H4 (cell line): ENCODE measurements at places on chromosomes 12 and 14. TPM values are rescaled to one million over a fixed set of nuclear protein-coding genes. Genes with fewer than 3 reads are reported as not detected.
A peak's percentile ranks its signal among the peaks of the same experiment; 100 is the strongest.

- no peak for DNase-seq
Measured at GRCh38 chr12:124835656-124836410, 27.8 kb downstream of the SCARB1 start.

DNA sequence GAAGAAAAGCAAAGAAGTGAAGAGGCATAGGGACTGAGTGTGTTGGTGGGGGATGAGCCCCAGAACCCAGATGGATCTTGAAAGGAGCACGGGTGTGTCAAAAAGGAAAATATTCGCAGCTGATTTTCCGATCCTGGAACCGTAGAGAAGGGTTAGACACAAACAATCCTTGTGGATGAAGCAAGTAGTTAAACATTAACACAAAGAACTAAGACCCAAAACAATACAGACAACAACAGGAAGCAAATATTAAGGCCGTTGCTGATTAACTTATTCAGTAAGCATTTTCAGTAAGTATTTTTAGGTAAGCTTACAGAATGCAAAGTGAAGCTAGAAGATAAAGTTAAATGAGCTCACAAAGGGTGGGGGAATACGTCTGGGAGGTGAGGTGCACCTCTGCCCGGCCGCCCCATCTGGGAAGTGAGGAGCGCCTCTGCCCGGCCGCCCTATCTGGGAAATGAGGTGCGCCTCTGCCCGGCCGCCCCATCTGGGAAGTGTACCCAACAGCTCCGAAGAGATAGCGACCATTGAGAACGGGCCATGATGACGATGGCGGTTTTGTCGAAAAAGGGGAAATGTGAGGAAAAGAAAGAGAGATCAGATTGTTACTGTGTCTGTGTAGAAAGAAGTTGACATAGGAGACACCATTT is 62.8 kb upstream of the PRB2 start:
- no peak for DNase-seq

GRCh38 chr12:10397296-10397695 is 7.5 kb upstream of the KLRK1 start:
- DNase-seq: no peak

DNA sequence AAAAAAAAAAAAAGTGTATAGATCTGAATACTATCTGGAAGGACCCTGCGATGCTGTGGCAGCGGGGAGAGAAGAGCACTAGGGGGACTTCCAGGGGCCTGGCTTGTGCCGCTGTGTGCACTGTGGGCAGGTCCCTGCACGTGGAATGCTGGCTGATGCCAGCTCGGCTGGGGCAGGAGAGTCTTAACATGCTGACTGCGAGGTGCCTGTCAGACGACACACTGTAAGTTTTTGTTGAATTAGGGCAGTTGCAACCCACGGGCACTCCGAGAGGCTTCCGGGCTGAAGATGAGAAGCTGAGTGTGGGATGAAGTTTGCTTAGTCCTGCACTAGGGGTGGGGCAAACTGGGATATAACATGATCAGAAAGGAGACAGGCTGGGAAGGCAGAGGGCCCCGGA is 10.7 kb downstream of the GLT1D1 start:
- no peak for DNase-seq

DNA sequence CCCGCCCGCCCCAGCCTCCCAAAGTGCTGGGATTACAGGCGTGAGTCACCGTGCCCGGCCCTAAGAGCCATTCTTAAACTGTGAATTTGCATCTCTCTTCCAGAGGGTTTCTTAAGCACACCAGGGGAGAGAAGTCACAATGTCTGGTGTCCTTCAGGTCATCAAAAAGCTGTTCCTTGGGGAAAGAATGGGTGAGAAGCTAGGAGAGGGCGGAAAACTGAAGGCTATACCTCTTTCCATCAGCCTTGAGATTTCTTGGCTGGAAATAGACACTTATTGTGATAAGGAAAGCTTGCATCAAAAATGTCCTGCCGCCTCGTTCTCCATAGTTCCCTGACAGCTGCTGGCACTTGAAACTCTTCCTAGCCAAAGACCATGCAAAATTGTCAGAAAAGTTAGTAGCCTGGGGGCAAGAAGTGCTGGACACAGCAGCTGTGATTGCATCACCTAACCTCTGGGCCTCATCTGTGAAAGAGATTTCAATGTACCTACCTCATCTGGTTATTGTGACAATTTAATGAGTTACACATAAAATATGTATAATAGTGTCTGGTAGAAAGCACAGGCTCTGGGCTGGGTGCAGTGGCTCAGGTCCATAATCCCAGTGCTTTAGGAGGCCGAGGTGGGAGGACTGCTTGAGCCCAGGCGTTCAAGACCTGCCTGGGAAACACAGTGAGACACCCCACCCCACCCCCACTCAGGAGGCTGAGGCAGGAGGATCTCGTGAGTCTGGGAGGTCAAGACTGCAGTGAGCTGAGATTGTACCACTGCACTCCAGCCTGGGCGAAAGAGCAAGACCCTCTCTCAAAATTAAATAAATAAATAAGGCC is 9.7 kb upstream of the UBC start:
- DNase-seq: peak; percentile 47

GRCh38 chr12:97301576-97301975 is 161.0 kb upstream of the RMST start:
- no peak for DNase-seq

GRCh38 chr12:48388938-48389337 is 38.2 kb upstream of the ZNF641 start:
- DNase-seq: no peak

- DNase-seq: no peak
Measured at GRCh38 chr14:53218161-53218560, 65.0 kb upstream of the DDHD1 start.

- no peak for DNase-seq
Measured at GRCh38 chr12:98948343-98948949, 303.4 kb downstream of the APAF1 start.

DNA sequence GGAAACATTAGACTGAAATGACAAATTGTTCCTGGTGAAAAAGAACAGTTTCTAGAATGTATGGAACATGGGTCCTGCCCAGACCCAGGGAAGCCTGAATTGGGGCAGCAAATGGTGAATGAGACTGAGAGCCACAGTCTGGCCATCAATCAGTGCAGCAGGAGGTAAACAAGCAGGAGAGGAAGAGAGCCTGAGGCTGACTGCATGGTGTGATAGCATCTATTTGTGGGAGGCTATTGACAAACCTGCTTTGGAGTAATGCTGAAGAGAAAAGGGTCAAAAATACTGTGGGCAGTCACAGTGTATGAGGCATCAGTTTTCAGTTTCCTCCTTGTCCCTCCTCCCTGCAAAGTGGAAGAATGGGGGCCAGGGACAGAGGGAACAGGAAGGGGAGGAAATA is 136.8 kb downstream of the ANKS1B start:
- no peak for DNase-seq

- no peak for DNase-seq
Measured at GRCh38 chr14:30138567-30138966, 210.9 kb upstream of the PRKD1 start.

DNA sequence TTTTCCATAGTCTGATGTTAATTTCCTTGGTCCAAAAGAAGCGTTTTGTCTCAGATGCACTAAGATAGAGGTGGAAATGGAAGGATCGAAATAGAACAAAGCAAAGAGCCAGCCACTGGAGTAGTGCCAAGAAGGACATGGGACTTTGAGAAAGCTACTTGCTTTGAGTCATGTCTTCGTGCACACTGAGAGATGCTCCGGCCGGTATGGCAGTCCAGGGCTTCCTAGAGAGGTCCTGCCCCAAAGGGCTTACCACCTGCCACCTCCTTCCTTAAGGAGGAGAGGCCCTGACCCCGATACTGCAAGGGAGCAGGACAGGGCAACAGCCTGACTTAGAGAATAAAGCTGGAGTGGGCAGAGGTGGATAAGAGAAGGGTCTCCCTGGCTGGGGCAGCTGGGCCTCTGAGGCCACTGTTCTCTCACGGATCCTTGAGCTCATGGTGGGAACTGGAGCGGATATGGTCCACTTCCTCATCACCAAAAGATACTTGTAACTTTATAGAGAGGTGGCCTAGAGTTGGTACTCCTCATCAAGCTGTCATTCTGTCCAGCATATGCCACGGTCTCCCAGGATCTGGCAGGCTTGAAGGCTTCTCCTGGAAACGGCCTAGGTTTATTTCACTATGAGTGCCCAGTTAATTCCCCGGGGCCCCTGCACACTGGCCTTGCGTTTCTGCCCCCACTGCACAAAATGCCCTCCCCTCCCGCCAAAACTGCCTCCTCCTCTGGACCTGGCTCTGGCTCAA is 57.4 kb downstream of the FOXN3 start:
- no peak for DNase-seq

GRCh38 chr12:96808587-96808986 is 98.5 kb upstream of the NEDD1 start:
- DNase-seq: no peak

DNA sequence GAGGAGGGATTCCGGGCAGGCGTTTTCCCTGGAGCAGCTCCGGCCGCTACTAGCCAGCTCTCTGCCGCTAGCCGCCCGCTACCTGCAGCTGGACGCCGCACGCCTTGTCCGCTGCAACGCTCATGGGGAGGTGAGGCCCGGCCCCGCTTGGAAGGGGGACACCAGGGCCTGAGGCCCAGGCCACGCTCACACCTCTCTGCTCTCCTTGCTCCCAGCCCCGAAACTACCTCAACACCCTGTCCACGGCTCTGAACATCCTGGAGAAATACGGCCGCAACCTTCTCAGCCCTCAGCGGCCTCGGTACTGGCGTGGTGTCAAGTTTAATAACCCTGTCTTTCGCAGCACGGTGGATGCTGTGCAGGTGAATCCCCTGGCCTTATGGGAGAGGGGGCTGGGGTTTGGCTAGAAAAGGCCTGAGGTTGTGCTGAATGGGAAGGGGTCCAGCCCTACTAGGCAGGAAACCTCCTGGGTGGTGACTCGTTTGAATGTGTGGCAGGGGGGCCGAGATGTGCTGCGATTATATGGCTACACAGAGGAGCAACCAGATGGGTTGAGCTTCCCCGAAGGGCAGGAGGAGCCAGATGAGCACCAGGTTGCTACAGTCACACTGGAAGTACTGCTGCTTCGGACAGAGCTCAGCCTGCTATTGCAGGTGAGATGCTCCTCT is 597 bp downstream of the RNF31 start:
- no peak for DNase-seq

DNA sequence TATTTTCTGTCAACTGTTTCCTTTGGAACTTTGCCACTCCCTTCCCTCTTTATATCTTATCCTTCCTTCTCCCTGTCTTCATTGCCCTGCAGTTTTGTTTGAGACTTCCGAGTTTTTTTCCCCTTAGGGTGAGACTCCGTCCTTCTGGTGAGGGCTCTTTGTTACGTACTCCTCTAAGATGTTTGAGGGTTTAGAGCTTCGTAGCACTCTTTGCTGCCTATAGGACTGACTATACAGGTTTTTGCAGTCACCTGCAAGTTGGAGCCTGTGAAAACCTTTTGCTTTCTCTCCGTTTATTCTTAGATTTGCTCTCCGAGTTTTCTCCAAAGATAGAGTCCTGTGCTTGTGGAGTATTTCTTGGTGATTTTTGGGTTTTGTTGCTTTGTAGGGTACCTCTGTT is 41.7 kb upstream of the MYRFL start:
- DNase-seq: no peak

- DNase-seq: no peak
Measured at GRCh38 chr14:77681196-77682157, 26.3 kb downstream of the ALKBH1 start.

GRCh38 chr12:98678946-98679610 is 34.0 kb downstream of the APAF1 start:
- DNase-seq: no peak

GRCh38 chr12:65814038-65814437 is 10.2 kb upstream of the HMGA2 start:
- no peak for DNase-seq

GRCh38 chr12:6312529-6313325 is 2.2 kb downstream of the PLEKHG6 start:
- DNase-seq: peak; percentile 68

DNA sequence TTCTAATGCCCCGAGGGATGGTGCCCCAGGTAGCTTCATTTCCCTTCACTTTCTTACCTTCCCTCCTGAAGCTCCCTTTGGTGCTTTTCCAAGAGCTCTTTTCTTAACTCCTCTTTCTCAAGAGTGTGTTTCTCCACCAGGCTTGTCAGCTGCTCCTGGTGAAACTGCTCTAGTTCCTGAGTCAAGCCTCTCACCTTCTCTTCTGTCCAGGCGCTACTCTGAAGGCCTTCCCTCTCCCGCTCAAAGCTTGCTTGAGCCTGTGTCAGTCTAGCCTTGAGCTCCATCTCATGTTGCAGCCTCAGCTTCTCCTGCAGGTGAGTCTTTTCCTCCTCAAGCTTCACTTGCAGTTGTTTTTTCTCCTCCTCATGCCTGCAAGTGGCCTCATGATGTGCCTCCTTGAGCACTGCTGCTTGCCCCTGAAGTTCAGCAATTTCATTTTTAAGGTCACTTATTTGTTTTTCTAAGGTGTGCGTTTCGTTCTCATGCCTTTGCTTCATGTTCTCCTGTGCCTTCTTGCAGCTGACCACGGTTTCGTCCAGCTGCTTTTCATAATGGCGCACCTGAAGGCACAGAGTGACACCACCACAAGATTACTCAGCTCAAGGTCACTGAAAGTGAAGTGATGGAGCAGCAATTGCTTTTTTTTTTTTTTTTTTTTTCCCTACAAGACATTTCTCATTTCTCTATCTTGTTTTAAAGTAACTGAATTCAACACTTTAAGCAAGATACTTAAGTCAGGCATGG is 71.0 kb downstream of the NIN start:
- no peak for DNase-seq

DNA sequence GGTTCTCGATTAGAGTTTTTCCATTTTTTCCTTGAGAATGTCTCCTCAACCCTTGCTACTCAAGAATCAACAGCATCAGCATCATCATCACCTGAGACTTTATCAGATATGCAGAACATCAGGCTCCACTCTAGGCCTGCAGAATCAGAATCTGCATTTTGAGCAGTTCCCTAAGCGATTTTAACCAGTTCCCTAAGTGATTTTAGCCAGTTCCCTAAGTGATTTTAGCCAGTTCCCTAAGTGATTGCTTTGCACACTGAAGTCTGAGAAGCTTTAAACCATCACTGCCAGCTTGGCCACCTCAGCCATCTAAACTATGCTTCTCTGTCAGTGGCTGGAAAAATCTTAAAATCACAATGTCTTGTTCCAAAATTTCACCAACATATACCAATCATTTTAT is 29.4 kb upstream of the SLC38A1 start:
- DNase-seq: no peak

DNA sequence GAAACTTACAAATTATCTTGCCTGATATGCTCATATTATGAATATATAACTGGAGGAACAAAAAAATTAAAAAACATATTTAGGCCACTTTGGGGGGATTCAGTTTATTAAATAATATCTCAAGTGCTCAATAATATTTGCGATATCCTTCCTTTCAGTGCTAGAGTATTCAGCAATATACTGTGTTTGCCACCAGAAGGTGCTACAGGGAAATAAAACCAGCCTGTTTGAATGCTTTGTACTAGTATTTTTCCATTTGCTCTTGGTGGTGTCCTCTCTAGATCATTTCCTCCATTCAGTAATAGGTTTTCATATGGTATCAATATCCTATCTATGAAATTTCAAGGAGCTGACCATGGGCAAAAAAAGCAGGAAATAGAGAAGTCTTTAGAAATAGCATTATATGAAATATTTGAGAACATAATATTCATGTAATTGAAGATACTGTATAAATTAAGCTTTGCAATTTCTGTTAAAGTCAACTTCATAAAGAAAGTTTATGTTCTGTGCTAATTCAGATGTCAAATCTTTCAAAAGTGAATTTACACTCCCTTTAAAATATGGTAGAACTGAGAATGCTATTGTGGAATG is 106.2 kb upstream of the NAV3 start:
- DNase-seq: peak; percentile 42

CCDC196 gene
- not detected in 2 replicates for total RNA-seq

KIAA0586 gene
- 19.9 and 22.6 TPM in 2 replicates for total RNA-seq

C12orf60 gene
- 1.2 and 2.8 TPM in 2 replicates for total RNA-seq

KRT73 gene
- not detected in 2 replicates for total RNA-seq

ALDH6A1 gene
- 13.3 and 15.1 TPM in 2 replicates for total RNA-seq

TAS2R8 gene
- total RNA-seq: not detected in 2 replicates

KLRB1 gene
- not detected in 2 replicates for total RNA-seq

A2M gene
- total RNA-seq: 5.3 and 5.6 TPM in 2 replicates

TBPL2 gene
- total RNA-seq: not detected in 2 replicates

PROX2 gene
- not detected in 2 replicates for total RNA-seq

NEUROD4 gene
- not detected in 2 replicates for total RNA-seq
